ENCODE measurements at places on chromosomes 2 and 18.

GRCh38 chr2:184611361-184612085 lies 13.2 kb downstream of the ZNF804A start:
- DNase-seq: no peak

DNA sequence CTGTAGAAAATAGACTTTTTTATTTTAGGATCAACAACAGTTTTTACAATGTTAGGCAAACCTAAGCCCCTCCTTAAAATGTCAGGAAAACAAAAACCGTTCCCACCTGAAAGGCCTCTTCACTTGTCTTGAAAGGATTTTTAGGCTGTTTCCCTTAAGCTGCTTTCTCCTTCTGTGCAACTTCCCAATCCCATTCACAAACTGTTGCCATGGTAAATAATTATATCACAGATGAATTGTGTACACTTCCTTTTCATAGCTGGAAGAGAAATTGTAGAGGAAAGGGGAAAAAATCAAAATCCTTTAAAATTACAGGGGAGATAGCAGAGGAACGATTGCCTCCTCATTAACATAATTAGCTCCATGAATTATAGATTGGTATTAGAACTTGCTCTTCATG lies 1488.0 kb upstream of the CELF4 start:
- peak; percentile 33 for DNase-seq

DNA sequence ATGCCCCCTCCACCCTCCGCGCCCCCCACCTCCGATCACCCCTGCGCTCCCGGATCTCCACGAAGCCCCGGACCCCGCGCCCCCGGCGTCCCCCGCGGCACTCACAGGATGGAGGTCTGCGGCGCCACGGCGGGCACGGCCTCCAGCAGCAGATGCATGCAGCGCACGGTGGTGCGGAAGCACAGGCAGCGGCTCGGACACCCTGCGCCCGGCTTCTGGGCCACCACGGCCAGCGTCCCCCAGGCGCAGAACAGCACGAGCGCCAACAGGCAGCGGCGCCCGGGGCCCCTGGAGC lies 217 bp downstream of the PXDN start:
- DNase-seq: no peak

- DNase-seq: peak; percentile 53
These were observed 110.6 kb downstream of the MRO start for GRCh38 chr18:50709193-50709592.

DNA sequence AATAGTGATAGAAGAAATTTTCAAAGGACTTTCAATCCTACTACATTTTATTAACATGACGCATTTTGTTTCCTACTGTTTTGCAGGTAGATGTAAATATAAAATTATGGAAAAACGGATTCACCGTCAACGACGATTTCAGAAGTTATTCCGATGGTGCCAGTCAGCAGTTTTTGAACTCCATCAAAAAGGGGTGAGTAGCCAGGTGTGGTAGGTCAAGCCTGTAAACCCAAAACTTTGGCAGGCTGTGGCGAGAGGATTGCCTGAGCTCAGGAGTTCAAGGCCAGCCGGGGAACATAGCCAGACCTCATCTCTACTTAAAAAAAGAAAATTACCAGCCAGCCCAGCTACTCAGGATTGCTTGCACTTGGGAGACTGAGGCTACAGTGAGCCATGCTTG lies 33.0 kb upstream of the MFSD2B start:
- DNase-seq: no peak

DNA sequence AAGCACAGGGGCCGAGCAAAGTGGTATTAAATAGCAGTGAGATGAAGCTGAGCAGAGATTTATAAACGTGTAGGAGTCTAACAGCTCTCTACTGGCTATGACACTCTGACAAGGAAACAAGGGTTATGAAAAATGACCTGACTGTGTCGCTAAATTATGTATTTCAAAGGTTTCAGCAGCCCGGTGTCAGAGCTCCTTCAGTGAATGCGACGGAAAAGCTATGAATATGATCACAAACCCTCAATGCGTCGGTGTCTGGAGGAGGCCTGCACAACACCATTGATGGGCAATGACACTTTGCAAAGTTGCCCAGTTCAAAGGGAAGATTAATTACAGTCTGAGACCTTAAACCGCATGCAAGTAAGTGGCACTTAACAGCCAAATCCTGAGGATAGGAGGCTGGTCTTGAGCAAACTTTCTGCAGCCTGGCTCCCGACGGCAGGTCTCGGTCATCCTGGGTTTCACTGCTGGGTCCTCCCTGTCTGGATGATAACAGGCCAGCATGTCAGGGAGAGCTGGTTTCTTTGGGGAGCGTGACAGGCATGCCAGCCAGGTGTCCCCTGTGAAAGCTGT lies 615.1 kb upstream of the SALL3 start:
- no peak for DNase-seq

- no peak for DNase-seq
These were observed 155.1 kb downstream of the WDSUB1 start for GRCh38 chr2:159131267-159131913.

GRCh38 chr2:221549143-221549542 lies 23.0 kb downstream of the EPHA4 start:
- DNase-seq: no peak

GRCh38 chr2:240792629-240793312 lies 27.2 kb downstream of the KIF1A start:
- no peak for DNase-seq

DNA sequence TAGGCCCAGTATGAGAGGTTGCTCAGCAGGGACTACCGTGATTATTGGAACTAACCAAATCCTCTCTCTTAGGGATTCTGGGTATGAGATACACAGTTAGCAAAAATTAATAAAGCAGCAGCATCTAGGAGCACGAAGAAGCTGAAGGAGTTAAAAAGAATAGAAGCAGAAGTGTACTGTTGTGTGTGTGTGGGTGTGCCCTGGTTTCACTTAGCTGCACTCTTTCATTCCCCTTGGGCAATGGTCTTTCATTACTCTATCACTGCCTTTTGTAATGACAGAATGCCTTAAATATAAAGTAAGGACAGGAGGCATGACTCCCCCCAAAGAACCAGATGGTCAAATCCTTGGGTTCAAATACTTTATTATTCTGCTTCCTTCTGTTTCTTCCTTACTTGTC lies 115.9 kb upstream of the CD302 start:
- no peak for DNase-seq

- no peak for DNase-seq
These were observed 59.8 kb downstream of the MEMO1 start for GRCh38 chr2:31950946-31951562.

GRCh38 chr2:20447437-20448245 lies 767 bp downstream of the RHOB start:
- peak; percentile 14 for DNase-seq
